Stimulated activated CD8-positive, alpha-beta memory T cell treated with anti-CD3 and anti-CD28 coated beads, Interleukin-4, amount 100 ng/mL, for 24 hours (primary cell): ENCODE measurements at places on chromosomes 7 and 10.
A peak's percentile ranks its signal among the peaks of the same experiment; 100 is the strongest.

GRCh38 chr7:144676492-144676891 is 159.4 kb downstream of the TPK1 start:
- no peak for DNase-seq

- DNase-seq = no peak
Observed at GRCh38 chr7:38539477-38540081, 91.6 kb downstream of the AMPH start.

GRCh38 chr10:46298477-46299285 is 11.9 kb downstream of the ANTXRL start:
- DNase-seq = no peak

GRCh38 chr7:29865526-29865925 is 59.2 kb downstream of the WIPF3 start:
- no peak for DNase-seq

- no peak for DNase-seq
Observed at GRCh38 chr7:45971171-45971570, 50.1 kb upstream of the IGFBP3 start.

- no peak for DNase-seq
Observed at GRCh38 chr7:148623586-148624282, 33.2 kb downstream of the C7orf33 start.

GRCh38 chr10:132102717-132103110 is 37.0 kb downstream of the JAKMIP3 start:
- no peak for DNase-seq

GRCh38 chr7:103668279-103668941 is 222.4 kb upstream of the SLC26A5 start:
- DNase-seq = no peak

- no peak for DNase-seq
Observed at GRCh38 chr7:23469150-23469960, 936 bp downstream of the IGF2BP3 start.

- no peak for DNase-seq
Observed at GRCh38 chr10:133218891-133219290, 11.1 kb upstream of the UTF1 start.

GRCh38 chr7:142194201-142194600 is 63.7 kb downstream of the PRSS58 start:
- DNase-seq = no peak

DNA sequence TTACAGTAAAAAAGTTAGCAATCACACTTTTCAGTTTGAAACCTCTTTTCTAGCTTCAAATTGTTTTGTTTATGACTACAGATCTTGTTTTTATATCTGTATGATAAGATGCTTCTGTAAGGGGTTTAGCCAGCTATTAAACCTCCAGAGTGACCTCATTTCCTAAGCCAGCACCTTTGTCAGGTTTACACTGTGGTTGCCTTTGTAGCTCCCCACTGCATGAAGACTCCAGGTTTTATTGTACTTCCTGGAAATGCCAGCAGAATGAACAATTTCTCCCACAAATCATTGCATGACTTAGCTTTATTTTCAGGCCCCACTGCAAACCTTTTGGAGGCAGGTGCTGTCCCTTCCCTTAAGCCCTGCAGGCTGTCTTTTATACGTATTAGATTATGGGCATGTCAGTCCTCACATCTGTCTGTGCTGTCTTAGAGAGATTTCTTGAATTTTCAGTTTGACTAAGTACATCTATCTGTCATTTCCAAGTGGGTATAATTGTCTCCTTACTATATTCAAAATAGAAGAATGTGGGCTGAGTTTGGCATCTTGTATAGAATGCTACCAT is 8.2 kb upstream of the AGR3 start:
- DNase-seq = no peak

DNA sequence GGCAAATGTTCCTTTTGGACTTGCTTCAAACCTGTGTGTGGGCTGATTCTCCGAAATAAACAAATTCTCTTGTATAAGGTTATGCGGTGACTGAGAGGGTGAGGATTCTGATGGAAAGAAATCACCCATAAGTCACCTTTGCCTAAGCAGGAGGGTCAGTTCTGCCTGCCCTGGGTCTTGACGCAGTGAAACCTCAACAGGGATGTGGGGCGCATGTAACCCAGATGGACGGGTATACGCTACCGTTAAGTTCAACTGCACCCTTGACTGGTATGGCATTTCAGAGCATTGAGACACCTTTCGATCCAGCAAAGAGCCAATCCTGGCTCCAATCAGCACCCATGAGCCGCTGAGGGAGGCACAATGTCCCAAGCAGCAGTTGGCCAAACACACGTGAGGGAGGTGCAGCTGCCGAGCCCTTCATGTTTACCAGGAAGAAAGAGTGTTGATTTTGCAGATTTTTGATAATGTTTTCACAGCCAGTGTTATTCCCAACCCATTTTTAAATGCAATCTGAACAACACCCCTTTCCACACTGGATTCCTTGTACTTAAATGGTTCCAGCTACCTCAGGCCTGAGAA is 48.1 kb downstream of the SORBS1 start:
- DNase-seq = no peak

GRCh38 chr10:78892338-78893176 is 176.2 kb upstream of the ZMIZ1 start:
- DNase-seq = no peak

GRCh38 chr10:27659786-27660185 is 85.8 kb downstream of the MKX start:
- DNase-seq = no peak

DNA sequence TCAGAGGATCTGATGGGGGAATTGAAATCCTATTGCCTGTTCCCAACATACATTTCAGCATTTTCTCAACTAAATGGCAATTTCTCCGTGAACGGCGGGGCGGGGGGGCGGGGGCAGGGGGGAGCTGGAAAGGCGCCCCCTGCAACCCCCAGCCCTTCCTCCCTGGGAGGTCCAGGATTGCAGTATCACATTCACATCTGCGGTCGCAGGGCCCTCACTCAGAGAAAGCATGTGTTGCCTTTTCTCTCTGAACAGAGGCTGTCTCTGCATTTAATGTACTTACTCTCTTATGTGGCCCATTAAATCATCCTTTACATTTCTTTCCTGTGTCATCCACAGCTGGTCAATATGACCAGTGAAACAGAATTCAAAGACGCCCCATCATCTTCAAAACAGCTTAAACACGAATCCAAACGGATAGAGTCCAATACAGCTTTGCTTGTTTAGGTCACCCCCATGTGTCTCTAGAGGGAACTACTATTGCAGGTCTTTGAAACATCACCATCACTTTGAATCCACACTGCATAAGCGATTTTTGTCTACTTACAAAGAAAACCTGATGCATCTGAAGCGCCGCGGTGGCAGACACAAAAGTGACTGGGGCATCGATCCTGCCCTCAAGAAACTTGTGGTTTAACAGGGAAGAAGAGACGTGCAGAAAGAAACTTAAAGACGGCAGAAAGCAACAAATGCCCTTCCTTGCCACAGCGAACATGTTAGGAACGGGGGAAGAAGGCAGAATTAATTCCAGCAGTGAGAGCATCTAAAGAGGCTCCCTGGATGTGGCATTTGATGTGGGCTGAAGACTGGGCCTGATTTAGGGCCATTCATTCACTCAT is 17.0 kb upstream of the ECHDC3 start:
- no peak for DNase-seq

DNA sequence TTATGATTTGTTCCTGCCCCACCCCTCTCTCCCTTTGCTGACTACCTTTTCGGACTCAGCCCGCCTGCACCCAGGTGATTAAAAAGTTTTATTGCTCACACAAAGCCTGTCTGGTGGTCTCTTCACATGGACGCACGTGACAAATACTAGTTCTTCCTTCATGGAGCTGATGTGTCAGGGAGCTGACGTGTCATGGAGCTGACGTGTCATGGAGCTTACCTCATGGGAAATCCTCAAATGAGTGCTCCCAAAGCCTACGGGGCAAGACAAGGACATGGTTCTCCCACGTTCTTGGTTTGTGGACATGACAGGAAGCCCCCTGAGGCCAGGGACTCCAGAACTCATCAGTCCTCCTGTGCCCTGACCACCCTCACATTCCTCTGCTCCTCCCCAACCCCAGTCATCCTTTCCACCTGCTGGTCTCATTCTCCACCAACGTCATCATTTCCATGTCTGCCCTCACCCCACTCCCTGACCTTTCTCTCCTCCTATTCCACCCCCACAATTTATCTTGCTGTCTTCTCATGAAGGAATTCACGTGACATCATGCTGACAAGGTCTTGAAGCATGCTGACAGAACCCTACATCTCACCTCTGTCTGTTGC is 261.3 kb downstream of the TCERG1L start:
- DNase-seq = no peak

GRCh38 chr7:141193066-141193465 is 119.2 kb downstream of the TMEM178B start:
- DNase-seq = no peak

DNA sequence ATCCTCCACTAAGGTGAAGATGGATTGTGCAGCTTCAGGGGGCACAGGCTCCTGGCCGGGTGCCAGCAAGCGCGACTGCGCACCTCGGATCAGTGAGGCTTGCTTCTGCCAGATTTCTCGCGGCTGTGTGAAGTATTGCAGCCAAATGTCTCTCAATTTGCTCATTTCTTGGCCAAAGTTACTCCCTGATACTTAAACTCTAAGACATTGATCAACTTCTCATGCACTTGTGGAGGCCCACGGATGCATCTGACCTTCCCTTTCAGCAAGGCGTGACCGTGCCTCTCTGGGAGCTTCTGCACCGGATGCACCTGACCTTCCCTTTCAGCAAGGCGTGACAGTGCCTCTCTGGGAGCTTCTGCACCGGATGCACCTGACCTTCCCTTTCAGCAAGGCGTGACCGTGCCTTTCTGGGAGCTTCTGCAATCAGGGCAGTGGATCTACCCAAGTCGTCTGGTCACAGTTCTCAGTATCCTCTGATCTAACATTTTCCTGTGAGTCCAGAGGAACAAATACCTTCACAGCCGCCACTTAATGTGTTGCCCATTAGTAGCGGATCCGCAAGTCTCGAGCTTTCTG is 248.3 kb downstream of the ADARB2 start:
- no peak for DNase-seq

GRCh38 chr7:148838905-148839304 is 45.2 kb downstream of the EZH2 start:
- DNase-seq = no peak

GRCh38 chr10:84944187-84944586 is 615.8 kb downstream of the CCSER2 start:
- DNase-seq = no peak

DNA sequence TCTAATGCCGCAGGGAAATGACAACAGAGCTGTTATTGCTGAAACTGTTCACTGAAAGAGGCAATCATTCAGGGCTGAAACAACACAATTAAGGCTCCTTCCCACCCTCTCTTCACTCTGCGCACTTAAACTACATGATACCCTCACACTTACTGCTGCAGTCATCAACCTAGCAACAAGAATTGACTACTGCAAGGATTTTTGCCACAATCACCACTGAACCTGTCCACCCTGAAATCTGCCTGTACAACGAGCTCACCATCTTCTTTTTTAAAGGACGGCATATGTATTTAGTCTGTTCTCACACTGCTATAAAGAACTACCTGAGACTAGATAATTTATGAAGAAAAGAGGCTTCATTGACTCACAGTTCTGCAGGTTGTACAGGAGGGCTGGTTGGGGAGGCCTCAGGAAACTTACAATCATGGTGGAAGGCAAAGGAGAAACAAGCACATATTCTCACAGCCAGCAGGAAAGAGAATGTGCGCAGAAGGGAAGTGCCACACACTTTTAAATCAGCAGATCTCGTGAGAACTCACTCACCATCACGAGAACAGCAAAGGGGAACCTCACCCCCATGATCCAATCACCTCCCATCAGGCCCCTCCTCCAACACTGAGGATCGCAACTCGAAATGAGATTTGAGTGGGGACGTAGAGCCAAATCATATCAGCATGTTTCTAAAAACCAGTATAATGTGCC is 131.7 kb downstream of the SORCS1 start:
- no peak for DNase-seq

GRCh38 chr10:7085913-7086589 is 324.8 kb downstream of the SFMBT2 start:
- no peak for DNase-seq

- no peak for DNase-seq
Observed at GRCh38 chr7:69684369-69685292, 86.4 kb downstream of the AUTS2 start.

- DNase-seq = no peak
Observed at GRCh38 chr7:28160551-28160991, 20.0 kb downstream of the JAZF1 start.

- DNase-seq = no peak
Observed at GRCh38 chr10:21744223-21744622, 210.2 kb downstream of the MLLT10 start.

DNA sequence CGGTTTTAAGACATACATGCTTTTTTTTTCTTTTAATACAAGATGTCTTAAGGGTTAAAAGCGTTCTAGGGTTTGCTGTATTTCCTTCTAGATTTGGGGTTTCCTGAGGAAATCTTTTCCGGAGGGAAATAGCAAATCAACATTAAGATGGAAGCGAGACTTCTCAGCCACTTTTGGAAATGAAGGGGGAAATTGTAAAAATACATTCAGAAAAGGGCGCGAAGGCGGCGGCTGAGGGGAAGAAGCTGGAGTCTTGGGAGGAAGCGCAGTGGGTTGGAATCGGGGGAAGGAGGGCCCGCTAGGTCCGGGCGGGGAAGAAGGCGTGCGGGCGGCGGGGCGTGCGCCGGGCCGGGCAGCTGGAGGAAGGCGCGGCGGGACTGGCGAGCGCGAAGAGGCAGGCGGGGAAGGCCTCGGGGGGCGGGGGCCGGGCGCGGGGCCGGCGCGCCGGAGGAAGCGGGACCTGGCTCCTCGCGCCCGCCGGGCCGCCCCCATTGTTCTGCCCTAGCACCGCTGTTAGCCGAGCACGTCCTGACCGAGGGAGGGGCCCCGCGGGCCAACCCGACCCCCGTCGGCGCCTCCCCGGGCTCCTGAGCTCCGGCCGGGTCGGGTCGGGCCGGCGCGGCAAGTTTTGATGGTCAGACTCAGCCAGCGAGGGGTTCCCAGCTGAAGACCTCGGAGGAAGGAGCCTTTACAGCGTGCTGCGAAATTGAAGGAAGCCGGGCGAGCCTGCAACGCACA is 1.5 kb upstream of the SKIDA1 start:
- peak; percentile 19 for DNase-seq

GRCh38 chr7:148570510-148570909 is 20.1 kb upstream of the C7orf33 start:
- no peak for DNase-seq

DNA sequence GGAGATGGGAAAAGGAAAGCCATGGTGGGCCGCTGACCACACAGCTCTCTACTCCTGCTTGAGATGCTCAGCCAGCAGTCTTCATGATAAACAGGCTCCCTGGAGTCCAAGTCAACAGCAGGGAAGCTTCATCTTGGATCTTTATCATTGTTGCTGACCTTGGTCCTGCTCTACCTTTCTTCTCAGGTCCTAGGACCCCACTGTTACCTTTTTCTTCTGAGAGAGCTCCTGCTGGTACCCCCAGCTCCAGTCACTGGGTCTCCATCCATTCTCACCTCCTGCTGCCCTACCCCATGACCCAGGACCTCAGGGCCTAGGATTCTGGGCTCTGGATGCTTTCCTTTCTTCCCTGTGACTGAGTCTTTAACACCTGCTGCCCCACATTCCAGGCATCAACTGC is 5.2 kb upstream of the CRTAC1 start:
- DNase-seq = no peak
